ENCODE measurements at places on chromosomes 6 and 20.

- no peak for DNase-seq
These were observed 171.2 kb upstream of the TSHZ2 start for GRCh38 chr20:52800734-52801627.

GRCh38 chr20:20603339-20603990 is 109.0 kb downstream of the RALGAPA2 start:
- DNase-seq, result no peak

DNA sequence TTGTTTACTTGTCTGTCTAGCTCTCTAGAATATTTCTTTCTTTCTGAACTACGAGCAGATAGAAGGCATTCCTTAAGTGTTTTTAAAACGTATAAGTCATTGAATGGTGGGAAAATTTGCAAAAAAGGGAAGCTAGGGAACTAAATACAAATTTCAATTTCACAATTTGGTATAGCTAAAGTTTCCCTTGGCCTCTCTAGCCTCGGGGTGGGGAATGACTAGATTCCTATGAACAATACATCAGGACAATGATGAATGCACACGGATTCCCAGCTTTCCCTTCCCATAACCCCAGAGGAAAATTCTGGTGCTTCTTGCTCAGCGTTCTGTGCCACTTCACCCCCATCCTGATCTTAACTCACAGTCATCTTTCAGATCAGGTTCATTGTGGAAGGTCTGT is 113.3 kb upstream of the ASF1A start:
- DNase-seq, result no peak

DNA sequence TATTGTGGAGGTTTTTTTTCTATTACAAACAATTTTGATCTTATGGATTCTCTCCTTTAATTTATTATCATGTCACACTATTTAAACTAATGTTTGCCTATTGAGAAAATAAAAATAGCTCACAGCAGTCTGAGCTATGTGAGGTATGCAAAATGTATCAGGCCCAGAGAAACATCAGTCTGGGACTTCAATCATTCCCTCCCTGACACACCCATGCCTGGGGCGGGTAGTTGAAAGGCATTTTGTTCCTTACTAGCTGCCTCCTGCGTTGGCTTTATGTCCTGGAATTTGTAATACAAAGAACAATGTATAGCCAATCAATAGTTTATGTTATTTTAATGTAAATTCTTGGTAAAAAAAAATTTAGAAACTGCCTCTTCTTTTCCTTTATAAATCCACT is 403.3 kb downstream of the EPM2A start:
- DNase-seq, result no peak

GRCh38 chr20:43404878-43405277 is 52.8 kb upstream of the SRSF6 start:
- no peak for DNase-seq

DNA sequence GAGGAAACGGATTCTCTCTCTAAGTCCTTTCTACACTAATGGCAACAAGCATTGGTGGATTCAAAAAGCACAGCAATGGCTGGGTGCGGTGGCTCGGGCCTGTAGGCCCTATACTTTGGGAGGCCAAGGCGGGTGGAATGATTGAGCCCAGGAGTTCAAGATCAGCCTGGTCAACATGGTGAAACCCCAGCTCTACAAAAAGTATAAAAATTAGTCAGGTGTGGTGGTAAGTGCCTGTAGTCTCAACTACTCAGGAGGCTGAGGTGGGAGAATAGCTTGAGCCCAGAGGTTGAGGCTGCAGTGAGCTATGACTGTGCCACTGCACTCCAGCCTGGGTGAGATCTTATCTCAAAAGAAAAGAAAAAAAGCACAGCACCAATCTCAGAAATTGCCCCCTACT is 19.3 kb downstream of the PAQR8 start:
- DNase-seq, result no peak

DNA sequence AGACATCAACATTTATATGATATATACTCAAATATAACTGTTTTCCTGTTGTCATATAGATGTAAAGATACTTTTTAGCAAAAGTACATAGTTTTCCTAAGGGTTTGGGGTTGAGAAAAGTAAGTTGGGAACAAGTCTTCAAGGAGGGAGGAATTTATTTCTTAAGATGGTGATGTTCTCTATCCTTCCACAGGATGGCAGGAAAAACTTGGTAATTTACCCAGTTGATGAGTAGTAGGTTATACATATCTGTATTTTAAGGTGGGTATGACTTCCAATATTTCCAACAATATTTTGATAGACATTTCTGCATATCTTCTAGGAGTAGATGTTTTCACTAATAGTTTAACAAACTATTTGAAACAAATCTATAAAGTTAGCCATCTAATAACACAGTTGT is 254.4 kb downstream of the RIMS1 start:
- DNase-seq, result no peak

DNA sequence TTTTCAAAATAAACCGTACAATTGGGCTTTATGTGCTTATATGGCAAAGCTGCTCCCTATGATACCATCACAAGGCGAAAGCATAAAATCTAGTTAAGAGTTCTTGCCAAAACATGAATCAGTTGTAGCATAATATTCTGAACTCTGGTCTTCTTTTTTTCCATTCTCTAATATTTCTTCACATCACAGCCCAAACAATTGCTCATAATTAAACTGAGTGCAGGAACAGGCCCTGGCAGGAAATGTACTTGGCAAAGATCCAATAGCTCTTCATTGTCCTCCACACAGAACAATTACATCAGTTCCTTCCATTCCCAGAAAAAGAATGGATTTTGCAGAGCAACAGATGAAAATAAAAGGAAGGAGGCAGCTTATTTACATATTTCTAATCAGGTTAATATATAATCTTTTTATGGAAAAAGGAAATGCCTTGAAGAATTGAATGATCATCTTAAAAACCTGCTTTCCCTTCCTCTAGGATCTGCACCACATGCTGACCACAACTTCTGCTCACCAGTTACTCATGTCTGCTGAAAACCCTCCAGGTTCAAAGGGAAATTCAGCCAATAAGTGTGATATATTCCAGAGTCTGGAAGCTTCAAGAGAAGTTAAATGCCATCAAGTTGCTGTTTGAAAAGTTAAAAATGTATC is 123.3 kb upstream of the COL21A1 start:
- DNase-seq, result peak; percentile 90

GRCh38 chr6:116397914-116398313 is 27.2 kb downstream of the DSE start:
- DNase-seq, result peak; percentile 47

- DNase-seq, result no peak
These were observed 137.9 kb downstream of the MAFB start for GRCh38 chr20:40551125-40551530.

DNA sequence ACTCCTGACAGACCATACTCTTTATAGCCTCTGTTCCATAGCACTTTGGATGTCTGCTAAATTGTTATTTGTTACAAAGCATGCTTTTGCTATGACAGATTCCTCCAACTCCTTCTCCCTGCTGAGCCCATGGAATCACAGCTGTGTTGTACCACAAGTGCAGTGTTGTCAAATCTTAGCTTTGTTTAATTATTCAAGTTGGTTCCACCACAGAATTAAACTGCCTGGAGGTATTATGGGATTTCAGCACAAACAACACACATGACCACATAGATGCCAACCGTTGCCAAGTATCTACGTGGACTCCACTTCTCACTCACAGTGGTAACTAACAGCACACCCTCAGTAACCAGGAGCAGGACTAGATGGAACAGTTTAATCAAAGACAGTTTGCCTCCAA is 32.7 kb upstream of the MARCKS start:
- DNase-seq, result no peak

GRCh38 chr6:113830140-113830539 is 27.0 kb upstream of the MARCKS start:
- DNase-seq, result no peak

DNA sequence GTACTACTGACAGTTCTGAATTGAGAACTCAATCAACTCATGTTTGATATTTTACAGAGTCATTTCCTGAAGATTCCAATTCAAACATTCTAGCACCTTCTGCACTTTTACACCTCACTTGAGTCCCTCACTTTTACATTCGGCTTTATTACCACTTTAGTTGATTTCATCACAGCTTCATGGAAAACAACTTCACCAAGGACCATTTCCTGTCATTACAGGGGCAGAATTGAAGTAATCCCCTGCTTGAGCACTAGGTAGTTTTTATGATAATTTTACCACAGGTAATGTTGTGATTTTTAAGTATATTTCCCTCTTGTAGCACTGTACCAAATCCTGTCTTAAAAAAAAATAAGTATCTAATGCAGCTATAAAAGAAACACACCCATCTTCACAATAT is 312.9 kb downstream of the BTBD9 start:
- no peak for DNase-seq

- DNase-seq, result peak; percentile 61
These were observed 86.5 kb upstream of the TNFAIP3 start for GRCh38 chr6:137780447-137781034.

DNA sequence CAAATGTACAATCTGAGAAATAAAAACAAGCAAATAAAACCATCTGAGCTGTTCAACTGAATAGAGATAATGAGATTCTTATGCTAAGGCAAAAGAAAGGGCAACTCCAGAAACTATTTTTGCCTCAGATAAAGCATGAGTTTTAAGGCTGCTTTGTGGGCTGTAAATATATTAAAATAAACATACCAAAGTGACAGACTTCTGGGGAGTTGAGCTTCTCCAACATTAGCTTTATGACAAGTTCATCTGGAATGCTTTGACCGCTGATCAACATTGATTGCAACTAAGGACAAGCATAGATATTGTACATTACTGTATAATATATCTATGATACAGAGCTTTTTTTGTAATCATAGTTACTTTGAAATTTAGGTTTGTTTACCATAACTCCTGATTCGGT is 19.3 kb downstream of the AK9 start:
- DNase-seq, result peak; percentile 58

DNA sequence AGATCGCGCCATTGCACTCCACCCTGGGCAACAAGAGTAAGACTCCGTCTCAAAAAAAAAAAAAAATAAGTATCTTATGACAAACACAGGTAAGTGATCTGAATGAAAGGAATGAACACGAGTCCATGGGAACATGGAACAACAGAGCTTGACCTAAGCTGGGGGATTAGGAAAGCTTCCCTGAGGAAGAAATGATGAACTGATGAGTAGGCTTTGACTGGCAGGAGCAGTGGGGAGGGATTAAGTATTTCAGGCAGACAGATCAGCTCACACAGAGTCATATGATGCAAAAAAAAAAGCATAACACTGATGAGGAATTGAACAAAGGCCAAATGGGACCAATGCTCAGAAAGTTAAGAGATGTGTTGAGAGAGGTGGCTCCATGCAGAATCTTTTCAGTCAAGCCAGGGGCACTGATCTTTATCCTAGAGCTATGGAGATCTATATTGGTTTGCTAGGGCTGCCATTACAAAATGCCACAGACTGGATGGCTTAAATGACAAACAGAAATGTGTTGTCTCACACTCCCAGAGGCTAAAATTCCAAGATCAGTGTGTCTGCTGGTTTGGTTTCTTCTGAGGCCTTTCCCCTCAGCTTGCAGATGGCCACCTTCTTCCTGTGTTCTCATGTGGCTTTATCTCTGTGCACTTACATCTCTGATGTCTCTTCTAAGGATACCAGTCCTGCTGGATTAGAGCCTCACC is 85.6 kb downstream of the ANKRD6 start:
- no peak for DNase-seq

DNA sequence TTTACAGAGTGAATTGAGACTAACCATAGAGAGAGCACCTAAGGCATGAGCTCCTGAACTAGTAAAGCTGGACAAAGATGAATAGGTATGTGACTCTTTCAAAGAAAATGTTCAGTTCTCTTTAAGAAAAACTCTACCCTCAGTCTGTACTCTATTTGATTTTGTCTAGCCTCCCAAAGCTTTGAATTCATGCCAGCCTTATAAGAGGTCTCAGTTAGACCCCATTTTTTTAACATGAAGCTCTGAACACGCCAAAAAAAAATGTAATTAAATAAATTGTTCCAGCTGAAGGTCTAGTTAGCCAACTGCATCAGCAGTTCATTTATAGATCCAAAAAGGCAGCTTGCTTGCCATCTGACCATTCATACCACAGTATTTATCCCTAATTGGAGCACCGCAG is 71.6 kb downstream of the COL9A1 start:
- no peak for DNase-seq

DNA sequence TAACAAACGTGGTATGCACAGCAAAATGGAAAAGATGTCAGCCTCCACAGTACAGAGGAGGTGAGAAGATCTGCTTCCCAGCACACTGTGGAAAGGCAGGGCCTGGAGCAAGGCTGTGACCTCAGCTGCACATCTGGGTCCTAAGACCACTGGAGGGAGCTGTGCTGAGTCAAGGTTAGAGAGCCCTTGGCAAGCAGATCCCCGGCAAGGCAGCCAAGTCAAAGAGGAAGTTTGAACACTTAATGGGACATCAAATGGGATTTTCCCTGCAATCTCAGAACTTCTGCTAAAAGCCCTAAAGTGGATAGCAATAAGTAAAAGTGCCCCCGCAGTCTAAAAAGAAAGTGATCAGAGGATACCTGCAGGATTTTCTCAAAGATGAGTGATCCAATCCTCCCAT is 39.5 kb downstream of the UNC5CL start:
- peak; percentile 46 for DNase-seq

DNA sequence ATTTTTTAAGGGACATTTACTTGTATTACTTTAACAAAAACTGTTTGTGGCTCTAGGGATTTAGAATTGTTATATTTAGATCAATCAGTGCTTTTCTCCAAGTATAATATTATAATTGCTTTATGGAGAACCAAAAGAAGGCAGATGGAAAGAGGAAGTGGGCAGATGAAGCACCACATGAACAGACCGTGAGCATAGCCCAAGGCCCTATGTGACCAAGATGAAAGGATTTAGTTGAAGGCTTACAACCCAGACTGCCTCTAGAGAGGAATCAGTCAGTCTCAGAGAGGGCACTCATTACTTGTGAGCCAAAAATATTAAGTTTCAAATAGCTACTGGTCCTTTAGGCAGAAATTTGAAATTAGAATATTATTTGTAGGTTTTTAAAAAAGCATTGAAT is 102.3 kb upstream of the IMPG1 start:
- DNase-seq, result no peak

DNA sequence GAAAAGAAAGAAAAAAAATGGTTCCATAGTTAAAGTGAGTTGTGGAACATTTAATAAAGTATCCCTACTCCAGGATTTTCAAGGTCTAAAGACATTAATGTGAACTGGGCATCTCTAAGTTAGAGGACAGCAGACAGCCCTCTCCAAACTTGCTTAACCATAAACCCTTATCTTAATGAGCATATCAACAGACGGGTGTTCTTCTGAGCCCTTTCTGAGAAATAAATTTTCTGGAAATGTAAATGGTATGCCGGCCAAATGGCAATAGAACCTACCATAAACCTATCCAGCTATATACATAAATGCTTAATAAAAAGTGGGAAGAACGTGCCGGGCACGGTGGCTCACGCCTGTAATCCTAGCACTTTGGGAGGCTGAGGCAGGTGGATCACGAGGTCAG is 12.5 kb downstream of the SLC18B1 start:
- no peak for DNase-seq

GRCh38 chr6:70622461-70622860 is 45.2 kb upstream of the SMAP1 start:
- no peak for DNase-seq

DNA sequence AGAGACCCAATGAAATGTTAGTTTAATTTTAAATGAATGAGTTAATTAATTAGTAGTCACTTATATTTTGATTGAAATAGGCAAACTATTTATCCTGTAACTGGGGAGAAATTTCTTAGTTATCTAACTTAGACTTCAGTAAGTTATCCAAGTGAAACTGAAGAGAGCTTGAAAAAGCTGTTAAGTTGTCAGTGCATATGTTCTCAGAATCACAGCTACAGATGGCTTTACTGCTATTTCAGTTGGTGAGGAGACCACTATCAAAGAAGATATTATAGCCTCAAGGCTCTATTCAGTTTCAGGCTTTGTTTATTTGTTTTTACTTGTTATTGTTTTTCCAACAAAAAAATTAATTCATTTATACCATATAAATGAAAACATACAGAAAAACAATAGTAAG is 404.1 kb downstream of the C6orf118 start:
- DNase-seq, result no peak

- peak; percentile 21 for DNase-seq
These were observed 54.2 kb downstream of the REV3L start for GRCh38 chr6:111428811-111429210.
